ENCODE measurements at places on chromosomes 1 and 21.
A peak's percentile ranks its signal among the peaks of the same experiment; 100 is the strongest.

GRCh38 chr1:153025797-153026196, 5.2 kb upstream of the SPRR1B start:
- DNase-seq, result no peak

- no peak for DNase-seq
Measured at GRCh38 chr21:34989337-34990151, 59.6 kb downstream of the RUNX1 start.

DNA sequence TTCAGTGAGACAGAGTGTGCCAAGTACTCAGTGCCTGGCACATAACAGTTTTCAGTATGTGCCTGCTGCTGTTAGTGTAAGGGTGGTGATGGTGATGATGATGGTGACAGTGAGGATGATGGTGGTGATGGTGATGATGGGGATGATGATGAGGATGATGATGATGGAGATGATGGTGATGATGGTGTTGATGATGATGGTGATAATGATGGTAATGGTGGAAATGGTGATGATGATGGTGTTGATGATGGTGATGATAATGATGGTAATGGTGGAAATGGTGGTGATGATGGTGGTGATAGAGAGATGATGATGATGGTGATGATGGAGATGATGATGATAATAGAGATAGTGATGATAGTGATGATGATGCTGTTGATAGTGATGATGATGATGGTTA, 62.0 kb downstream of the AJAP1 start:
- DNase-seq, result no peak

GRCh38 chr1:1357871-1358432, 403 bp downstream of the MXRA8 start:
- no peak for DNase-seq

GRCh38 chr1:41662061-41662764, 177.7 kb upstream of the EDN2 start:
- no peak for DNase-seq

DNA sequence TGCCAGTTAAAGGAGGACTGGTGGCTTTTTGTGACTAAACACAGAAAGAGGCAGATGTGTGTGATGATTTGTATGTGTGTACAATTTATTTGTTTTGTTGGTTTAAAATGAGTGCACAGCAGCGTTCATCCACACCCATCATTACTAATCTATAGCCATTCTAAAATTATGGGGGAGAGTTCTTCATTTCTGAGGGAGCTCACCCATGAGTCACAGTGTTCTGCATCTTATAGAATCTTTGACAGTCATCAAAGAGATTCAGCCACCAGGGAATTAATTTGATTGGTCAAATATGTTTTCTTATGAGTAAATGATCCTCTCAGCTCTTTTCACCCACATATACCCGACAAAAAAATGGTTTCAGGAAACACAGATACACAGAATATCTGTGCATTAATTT, 147.9 kb downstream of the GREM2 start:
- DNase-seq, result no peak

- no peak for DNase-seq
Measured at GRCh38 chr1:182337736-182338571, 53.6 kb downstream of the GLUL start.

GRCh38 chr1:216670118-216670883, 52.9 kb downstream of the ESRRG start:
- DNase-seq, result no peak

DNA sequence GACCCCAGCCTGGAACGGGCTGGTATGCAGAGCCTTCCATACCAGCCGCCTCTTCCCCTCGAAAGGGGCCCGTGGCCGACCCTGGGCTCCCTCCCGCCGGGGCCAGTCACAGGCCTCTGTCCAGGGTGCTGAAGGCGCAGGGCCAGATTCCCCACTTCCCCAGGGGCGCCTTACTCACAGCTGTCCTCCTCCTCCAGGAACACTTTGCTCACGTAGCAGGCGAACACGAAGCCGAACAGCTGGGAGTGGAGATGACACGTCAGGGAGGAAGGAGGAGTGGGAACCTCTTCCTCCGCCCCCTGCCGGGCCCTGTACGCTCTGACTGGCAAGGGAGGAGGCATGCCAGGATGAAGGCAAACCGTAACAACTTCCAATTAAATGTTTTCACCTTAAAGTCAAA, 57.3 kb downstream of the NKAIN1 start:
- peak; percentile 19 for DNase-seq

GRCh38 chr1:204345438-204345841, 14.3 kb downstream of the PLEKHA6 start:
- DNase-seq, result no peak

DNA sequence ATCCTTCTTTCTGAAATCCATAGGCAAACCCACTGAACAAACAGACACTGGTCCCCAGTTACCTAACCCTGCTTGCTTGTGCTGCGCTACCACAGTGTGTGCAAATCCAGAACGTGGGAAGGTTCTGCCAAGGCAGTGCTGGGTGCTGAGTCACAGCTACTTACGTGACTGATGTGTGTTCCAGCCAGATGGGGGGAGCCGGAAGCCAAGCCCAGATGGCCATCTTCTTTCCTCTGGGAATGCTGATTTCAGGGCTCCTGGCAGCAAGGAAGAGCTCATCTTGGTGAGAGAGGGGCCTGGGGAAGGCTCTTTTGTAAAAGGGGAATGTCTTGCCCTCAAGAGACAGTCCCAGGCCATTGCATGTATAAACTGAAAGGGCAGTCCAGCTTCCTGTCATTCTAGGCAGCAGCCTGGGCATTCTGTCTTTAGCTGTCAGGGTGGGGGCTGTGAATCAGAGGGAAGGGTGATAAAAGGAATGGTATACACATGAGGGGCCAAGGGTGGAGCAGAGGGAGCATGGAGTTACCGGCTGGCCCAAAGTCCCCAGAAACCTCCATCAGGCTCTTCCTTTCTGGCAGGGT, 54.1 kb downstream of the CD46 start:
- DNase-seq, result no peak

- DNase-seq, result no peak
Measured at GRCh38 chr1:14980621-14981218, 172.8 kb upstream of the TMEM51 start.

DNA sequence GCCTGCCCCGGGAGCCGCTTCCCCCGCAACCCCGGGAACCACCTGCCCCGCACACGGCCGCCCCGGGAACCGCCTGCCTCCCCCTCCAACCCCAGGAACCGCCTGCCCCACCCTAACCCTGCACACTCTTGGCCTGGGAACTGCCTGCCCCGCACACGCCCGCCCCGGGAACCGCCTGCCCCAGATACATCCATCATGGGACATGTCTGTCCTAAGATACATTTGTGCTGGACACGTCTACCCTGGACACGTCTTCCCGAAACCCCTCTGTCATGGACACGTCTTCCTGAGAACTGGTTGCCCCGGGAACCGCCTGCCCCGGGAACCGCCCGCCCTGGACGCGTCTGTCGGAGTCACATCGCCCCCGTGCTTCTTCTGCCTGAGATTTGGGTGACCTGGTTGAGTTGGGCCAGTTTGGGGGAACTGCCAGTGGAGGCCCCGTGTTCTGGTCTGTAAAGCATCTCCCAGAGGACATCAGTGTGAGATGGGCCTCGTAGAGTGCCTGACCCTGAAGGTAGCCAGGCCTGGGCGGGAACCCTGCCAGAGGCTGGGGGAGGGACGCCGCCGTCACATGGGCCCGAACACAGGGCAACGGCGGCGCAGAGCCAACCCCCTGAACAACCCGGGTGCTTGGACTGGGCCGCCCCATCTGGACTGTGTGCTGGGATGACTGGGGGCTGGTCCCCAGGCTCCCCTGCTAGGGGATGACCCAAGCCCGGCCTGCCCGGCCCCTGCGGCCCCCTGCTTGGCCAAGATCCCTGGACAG, 3.6 kb downstream of the PERM1 start:
- no peak for DNase-seq

GRCh38 chr1:94339206-94339927, 78.8 kb upstream of the ABCD3 start:
- no peak for DNase-seq

DNA sequence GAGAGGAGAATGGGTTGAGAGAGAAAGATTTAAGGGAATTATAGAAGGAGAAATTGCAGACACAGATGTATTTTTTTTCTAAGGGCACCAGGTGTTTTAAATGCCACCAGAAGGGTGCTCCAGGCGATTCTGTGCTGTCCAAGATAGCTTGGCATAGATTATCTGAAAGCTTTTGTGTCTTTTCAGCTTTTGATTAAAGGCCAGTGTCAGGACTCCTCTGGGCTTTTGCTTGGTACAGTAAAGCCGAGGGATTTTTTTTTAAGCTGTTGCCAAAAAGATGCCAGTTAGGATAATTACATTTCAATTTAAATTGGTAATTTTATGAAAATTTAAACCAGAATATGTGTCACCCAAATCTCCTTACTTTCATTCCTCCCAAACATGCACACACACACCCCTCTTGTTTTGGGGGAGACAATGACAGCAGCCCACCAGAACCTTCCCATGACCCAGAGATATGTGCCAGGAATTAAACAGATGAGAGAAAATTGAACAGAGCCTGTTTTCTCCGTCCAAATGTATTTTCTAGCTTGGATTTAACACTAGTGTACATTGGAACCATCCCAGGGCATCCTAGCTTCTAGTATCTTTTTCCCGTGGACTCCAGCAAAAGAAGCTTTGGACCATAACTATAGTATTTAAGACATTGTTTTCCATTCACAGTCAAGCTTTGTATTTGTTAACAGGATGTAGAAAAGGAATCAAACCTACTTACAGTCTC, 670.7 kb upstream of the CXADR start:
- no peak for DNase-seq

DNA sequence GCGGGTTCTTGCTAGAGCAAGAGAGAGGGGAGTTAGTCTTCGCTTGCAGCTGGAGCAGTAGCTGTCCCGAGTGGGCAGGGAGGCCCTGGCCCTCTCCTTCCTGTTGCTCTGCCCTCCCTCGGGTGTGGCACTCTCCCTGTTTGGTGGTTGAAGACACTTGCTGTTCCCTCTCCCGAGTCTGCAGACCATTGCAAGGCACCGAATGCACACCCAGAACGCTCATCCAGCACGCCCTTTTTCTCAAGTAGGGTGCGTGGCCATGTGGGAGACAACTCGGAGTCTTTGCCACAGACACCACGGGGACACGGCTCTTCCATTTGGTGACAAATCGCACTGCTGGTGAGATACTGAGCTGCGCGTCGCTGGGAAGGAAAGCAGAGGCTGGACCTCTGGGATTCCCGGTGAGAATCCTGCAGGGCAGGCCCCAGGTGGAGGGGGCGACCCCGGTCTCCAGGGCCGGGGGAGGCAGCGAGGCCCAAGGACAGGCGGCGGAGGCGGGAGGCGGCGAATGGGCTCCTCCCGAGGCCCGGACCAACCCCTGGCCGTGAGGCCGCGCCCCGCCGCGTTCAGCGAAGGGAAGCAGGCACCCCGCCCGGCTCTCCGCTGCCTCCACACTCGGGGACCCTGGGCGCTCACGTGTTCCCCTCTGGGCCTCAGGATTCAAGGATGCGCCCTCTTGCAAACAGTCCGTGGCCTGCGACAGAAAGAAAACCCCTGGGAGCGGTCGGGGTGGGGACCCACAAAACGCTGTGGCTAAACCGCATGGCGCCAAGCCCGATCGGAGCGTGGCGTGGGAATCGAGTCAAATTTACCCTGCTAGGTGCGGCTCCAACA, 10.4 kb upstream of the TMEM200B start:
- no peak for DNase-seq

DNA sequence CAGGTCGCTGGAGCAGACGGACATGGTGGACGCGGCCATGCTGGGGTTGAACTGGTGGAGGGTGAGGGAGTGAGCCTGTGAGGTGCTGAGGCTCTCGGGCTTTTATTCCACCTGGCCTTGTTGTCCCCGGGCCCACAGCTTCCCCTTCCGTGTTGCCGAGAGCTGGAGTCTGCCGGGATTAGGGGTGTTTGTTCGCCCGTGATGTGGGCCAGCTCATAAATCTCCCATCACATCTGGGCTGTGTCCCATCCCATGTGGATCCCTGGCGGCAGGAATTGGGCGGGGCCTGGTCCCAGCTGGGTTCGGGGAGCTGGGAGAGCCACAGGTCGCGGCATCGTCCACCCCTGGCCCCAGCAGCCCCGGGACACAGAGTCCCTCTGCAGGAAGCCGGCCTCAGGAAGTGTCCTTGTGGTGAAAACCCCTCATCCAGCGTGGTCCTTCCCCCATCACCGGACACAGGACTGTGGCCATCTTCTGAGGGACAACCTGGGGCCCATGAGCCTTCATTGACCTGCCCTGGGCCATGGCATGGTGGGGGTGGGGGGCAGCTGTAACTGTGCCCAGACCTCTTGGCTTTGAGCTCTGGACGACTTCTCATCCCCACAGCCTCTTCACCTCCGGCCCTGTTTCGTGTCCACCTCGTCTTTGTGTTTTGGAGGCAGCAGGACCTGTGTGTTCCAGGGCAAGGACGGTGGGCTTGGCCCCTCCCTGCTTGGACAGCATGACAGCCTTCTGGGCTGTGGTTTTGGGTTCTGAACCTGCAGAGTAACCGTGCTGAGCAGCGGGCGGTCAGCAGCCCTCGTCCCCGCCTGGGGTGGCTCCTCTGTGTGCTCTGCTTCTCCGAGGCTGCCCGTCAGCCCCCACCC, at the start of gene KRTAP10-6:
KRTAP10-6 (minus strand) TSS at position 60 of the 866 bp plus-strand sequence; CDS start at position 39, 21 bp downstream.
- DNase-seq, result no peak

DNA sequence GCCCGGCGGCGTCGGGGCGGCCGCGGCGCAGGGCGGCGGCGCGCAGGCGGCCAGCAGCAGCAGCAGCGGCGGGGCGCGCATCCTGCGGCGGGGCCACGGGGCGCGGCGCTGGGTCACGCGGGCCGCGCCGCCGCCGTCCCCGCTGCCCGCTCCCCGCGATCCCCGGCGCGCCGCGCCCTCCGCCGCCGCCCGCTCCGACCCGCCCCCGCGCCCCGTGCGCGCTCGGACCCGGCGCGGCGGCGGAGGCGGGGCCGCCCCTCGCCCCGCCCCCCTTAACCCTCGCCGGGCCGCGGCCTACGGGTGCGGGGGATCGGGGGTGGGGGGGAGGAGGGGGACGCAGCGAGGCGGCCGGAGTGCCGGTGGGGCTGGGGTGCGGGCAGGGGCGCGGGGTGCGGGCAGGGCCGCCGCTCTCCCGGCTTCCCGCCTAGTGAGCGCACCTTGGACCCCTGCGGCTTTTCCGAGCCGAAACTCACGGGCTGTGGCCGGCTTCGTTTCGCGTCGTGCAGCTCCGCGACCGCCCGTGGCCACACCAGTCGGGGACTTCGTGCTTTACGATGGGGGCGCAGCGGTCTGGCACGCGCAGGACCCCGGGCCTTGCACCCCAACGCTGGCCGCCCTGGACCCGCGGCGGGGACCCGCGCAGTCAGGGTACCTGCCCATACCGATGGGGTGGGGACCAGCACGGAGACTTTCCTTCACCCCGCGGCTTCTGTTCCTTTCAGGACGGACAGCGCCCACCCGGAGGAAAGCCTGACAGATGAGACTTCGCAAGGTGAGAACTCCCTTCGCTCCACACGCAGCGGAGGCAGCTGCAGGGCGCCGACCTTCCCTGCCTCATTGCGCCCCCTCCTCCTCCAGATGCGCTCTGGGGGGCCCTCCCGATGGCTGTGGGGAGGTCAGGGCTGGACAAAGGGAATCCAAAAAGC, at the start of gene FNDC10:
FNDC10 (minus strand) TSS at position 201 of the 926 bp plus-strand sequence; CDS start at position 81, 120 bp downstream.
- DNase-seq, result no peak

GRCh38 chr1:201346337-201346939, 31.0 kb downstream of the TNNT2 start:
- no peak for DNase-seq

Data from SIG-M5 (cell line).